Left hindlimb (tissue), 1 donor: ENCODE measurements at places on chromosomes 6 and 20.

- no peak for DNase-seq
Observed at GRCh38 chr6:154602296-154602695, 91.8 kb upstream of the CNKSR3 start.

GRCh38 chr20:19631410-19631809, 126.6 kb upstream of the RIN2 start:
- no peak for DNase-seq

- DNase-seq: no peak
Observed at GRCh38 chr20:23195636-23196035, 109.5 kb upstream of the CD93 start.

- no peak for DNase-seq
Observed at GRCh38 chr20:35866418-35867202, 87.7 kb downstream of the SCAND1 start.

DNA sequence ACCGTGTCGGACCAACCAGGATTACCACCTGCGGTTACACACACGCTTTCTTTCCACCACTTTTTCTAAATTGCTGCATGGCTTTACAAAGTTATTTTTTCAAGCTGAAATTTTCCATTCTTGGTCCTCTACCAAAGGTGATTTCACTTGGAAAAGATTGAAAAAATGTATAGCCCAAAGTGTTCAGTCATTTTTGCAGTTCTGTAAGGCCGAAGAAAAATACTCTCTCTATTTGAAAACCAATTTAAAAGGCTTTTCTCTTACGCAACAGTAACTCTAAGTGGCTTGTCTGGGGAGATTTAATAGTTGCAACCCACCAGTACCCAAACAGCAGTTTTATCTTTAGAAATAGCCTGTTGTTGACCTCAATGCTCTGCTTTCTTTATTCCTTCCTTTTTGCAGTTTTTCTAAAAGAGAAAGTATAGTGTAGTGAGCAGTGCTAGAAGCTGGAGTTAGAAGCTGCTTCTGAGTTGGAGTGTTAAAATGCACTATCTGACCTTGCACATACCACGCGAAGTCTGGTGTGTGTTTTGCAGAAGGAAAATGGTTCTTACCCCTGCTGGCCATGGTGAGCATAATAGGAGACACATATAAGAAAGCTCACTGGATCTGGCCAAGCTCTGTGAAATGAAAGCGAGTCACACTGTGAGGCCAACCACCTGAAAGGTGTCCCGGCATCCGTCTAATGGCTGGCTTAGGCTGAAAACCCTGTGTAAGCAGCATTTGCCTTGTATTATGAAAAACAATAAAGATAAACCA, 271.6 kb upstream of the PRND start:
- no peak for DNase-seq

DNA sequence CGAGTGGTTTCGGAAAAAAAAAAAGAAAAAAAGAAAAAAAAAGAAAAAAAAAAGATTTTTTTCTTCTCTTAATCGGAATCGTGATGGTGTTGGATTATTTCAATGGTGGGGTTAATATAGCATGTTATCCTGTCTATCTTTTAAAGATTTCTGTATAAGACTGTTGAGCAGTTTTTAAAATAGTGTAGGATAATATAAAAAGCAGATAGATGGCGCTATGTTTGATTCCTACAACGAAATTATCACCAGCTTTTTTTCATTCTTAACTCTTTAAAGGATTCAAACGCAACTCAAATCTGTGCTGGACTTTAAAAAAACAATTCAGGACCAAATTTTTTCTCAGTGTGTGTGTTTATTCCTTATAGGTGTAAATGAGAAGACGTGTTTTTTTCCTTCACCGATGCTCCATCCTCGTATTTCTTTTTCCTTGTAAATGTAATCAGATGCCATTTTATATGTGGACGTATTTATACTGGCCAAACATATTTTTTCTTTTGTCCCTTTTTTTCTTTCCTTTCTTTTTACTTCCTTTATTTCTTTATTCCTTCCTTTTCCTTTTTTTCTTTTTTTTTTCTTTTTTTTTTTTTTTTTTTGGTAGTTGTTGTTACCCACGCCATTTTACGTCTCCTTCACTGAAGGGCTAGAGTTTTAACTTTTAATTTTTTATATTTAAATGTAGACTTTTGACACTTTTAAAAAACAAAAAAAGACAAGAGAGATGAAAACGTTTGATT, 3.6 kb downstream of the SOX4 start:
- DNase-seq: no peak

DNA sequence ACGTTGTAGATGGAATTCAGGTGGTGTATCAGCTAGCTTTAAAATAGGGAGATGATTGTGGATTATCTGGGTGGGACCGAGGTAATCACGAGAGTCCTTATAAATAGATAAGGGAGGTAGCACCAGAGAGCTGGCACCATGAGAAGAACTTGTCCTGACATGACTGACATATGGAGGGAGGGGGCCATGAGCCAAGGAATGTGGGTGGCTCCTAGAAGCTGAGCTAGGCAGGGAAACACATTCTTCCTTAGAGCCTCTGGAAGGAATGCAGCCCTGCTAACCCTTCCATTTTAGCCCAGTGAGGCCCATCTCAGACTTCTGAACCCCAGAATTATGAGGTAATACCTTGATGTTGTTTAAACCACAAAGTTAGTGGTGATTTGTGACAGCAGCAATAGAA, 321.1 kb upstream of the SULF2 start:
- DNase-seq: no peak

DNA sequence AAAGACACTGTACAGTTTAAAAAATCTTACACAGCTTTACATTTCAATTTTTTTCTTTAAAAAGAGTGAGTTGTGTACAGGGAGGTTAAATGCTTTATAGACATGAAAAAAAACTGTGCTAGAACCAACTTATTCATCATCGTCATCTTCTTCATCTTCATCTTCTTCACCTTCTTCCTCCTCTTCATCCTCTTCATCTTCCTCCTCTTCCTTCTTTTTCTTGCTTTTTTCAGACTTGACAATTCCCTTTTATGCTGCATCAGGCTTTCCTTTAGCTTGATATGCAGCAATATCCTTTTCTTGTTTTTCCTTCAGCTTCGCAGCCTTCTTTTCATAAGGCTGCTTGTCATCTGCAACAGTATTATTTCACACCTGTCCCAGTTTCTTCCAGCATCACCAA, 34.3 kb upstream of the TMEM30A start:
- no peak for DNase-seq

GRCh38 chr6:1870932-1871331, 261.2 kb downstream of the FOXC1 start:
- no peak for DNase-seq

- DNase-seq: no peak
Observed at GRCh38 chr20:3614466-3614865, 48.7 kb downstream of the GFRA4 start.

GRCh38 chr6:45199554-45199953, 128.6 kb upstream of the RUNX2 start:
- no peak for DNase-seq

DNA sequence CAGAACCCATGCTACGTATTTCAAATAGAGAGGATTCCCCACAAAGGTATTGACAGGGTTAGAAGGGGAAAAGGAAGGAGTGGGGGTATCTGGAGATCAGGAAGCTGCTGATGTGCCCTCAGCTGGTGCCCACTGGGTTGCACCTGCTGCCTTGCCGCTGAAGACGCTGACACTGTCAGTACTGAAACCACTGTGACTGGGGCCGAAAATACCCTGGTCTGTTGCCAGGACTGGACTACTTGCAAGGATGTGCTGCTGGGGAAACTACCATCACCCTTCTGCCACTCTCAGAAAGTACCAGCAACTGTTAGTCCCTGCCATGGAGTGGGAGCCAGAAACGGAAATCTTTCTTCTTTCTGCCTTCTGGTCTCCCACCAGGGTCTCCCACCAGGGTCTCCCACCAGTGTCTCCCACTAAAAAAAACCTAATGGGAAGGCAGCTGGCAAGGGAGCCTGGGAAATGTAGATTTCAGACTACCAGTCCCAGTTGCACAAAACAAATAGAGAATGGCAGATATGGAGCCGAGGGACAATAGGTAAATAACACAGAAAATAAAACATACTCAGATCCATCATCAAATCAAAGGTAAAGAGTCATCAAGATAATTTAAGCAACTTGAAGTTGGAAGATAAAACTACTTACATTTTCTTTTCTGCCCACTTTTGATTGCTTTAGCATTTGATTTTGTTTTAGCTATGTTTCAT, 204.8 kb downstream of the TPBG start:
- DNase-seq: no peak

GRCh38 chr20:6622041-6622440, 145.4 kb upstream of the BMP2 start:
- DNase-seq: no peak

- no peak for DNase-seq
Observed at GRCh38 chr6:102553214-102553613, 1159.7 kb downstream of the GRIK2 start.

DNA sequence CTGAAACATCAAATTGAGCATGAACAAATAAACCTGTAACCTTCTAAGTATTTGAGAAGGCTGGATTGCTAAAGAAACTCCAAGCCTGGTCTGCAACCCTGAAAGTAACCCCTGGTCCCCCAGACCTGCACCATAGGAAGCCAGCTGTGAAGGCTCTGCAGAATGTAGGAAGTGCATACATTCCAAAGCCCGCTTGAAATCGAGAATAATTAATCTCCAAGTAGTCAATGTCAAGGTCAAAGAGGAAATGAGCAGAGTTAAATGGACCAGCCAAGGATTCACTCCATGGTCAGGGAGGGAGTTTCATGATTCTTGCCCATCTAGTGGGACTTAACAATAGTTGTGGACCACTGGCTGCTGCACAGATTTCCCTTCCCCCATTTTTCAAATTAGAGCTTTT, 107.6 kb upstream of the RNF24 start:
- DNase-seq: no peak

GRCh38 chr20:38321959-38322598, 18.1 kb downstream of the BPI start:
- DNase-seq: no peak
